ENCODE measurements at places on chromosomes 16 and 17.

DNA sequence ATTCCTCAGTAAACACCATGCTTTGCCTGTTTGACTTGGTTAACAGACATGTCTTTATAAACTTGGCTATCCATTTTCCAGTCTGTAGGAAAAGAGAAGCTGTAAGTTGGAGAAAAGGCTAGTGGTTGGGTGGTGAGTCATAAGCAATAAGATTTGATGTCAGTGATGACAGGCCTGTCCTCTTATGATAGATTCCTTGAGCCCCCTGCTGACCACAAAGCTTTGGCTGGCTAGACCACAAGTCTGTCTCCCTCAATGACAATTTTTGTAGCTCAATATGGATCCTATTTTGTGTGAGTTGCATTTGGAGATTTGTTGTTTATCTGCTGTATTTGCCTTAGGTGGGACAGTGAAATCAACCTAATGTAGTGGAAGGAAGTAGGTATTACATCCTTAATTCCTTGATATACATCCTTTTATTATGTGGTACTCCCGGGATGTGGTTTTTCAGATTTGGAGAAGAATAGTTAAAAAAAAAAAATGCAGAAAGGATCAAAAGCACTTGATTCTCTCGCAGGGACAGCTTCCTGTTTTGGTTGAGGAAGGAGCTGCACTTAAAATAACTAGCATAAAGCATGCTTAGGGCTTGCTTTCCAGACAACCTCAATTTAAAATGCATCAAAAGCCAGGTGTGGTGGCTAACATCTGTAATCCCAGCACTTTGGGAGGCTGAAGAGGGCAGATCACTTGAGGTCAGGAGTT, 67.4 kb downstream of the SIAH1 start:
- no peak for DNase-seq
- H3K4me1 ChIP-seq = peaks cover 8% of the 10 kb centered on the region
- peak overlapping the region; percentile 9 for H3K27ac ChIP-seq
- H3K27me3 ChIP-seq = no peaks in the 10 kb centered on the region

GRCh38 chr16:70391881-70392481, 45.3 kb downstream of the DDX19A start:
- no peak for DNase-seq
- peaks cover 34% of the 10 kb centered on the region for H3K36me3 ChIP-seq
- no peaks in the 10 kb centered on the region for H3K4me1 ChIP-seq
- no peaks in the 10 kb centered on the region for H3K27me3 ChIP-seq
- no peak overlapping the region for H3K27ac ChIP-seq
- no peak overlapping the region for H3K4me3 ChIP-seq

DNA sequence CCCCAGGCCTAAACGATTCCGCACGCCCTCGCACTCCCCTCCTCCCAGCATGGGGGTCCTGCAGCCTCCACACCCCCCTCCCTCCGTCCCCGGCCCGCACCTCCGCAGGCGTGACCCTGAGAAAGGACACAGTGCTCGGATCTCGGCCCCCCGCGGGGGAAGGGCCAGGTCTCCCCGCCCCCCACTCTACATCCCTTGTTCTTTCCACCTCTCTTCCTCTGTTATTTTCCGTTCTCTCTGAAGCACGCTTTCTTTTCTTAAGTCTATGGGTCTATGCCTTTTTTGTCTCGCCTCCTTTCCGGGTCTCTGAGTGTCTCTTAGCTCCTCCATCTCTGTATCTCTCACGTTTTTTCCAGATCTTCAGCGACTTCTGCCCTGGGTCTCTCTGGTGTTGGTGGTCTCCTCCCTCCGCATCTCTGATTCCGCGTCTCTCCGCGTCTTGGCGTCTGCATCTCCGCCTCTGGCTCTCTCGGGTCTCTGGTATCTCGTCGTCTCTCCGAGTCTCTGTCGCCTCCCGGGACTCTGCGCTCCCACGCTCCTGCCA, 2.1 kb upstream of the HES7 start:
- no peak for DNase-seq
- peaks cover 23% of the 10 kb centered on the region for H3K4me1 ChIP-seq
- peak overlapping the region; percentile 65 for H3K4me3 ChIP-seq
- H3K36me3 ChIP-seq = no peaks in the 10 kb centered on the region
- H3K27ac ChIP-seq = no peak overlapping the region
- no peaks in the 10 kb centered on the region for H3K27me3 ChIP-seq

DNA sequence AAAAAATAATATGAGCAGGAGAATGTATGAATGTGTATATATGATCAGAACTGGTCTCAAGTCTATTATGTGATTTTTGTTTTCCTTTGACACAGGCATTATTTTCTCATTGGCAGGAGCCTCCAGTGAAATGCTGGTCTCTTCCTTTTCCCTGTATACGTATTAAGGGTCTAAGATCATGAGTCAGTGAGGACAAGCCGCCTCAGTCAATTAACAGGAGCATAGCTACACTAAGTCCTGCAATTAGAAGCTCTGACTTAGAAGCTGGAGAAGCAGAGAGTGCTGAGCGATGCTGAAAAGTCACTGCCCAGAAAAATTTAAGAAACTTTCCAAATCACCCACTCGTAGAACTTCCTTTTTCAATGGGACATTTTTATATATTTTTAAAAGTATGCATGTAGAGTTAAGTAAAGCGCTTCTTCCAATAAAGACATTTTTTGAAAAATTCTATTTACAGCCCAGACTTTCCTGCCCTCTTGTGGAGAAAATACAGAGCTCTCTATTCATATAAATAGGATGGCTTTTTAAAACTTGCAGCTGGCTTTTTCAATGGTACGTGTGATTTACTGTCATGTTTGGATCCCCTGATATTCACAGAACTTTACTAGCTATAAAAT, 70.2 kb upstream of the PSMD7 start:
- DNase-seq = no peak
- no peaks in the 10 kb centered on the region for H3K36me3 ChIP-seq
- H3K27me3 ChIP-seq = no peaks in the 10 kb centered on the region
- H3K4me3 ChIP-seq = no peak overlapping the region
- no peaks in the 10 kb centered on the region for H3K4me1 ChIP-seq

- H3K4me3 ChIP-seq = no peak overlapping the region
- H3K27me3 ChIP-seq = no peaks in the 10 kb centered on the region
- no peaks in the 10 kb centered on the region for H3K36me3 ChIP-seq
- H3K27ac ChIP-seq = no peak overlapping the region
- no peak for DNase-seq
- H3K4me1 ChIP-seq = no peaks in the 10 kb centered on the region
These were observed 6.6 kb downstream of the PTX4 start for GRCh38 chr16:1481906-1482835.

- H3K27ac ChIP-seq = no peak overlapping the region
- H3K4me3 ChIP-seq = no peak overlapping the region
- no peak for DNase-seq
- no peaks in the 10 kb centered on the region for H3K27me3 ChIP-seq
- no peaks in the 10 kb centered on the region for H3K36me3 ChIP-seq
These were observed 5.0 kb upstream of the NPRL3 start for GRCh38 chr16:143456-143855.

GRCh38 chr16:75105306-75106061, 11.1 kb downstream of the LDHD start:
- H3K27ac ChIP-seq = peak overlapping the region; percentile 41
- DNase-seq = no peak
- H3K4me3 ChIP-seq = no peak overlapping the region

- H3K4me1 ChIP-seq = peaks cover 7% of the 10 kb centered on the region
- peak; percentile 56 for DNase-seq
- peaks cover 76% of the 10 kb centered on the region for H3K36me3 ChIP-seq
- no peaks in the 10 kb centered on the region for H3K27me3 ChIP-seq
- H3K4me3 ChIP-seq = no peak overlapping the region
- peak overlapping the region; percentile 29 for H3K27ac ChIP-seq
These were observed 9.6 kb downstream of the POLR2C start for GRCh38 chr16:57471852-57472664.

DNA sequence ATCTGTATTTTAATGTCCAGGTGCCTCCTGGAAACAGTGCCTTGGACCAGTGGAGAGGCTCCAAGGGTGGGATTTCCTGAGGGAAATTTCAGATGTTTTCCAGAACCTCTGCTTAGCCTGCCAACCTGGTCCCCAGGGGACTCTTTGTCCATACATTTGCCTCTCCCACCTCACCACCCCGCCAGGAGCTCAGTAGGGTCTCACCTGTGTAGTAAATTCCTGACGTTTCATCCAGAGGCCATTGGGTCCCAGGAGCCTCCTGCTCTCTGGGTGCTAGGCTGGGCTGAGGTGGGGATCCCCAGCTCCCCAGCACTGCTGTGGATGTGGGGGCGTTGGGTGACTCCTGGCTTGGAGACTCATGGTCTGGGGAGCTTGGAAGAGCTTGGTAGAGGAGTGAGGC, 2.7 kb downstream of the NLRP1 start:
- peaks cover 23% of the 10 kb centered on the region for H3K4me1 ChIP-seq
- no peak for DNase-seq
- no peaks in the 10 kb centered on the region for H3K27me3 ChIP-seq

- peak overlapping the region; percentile 93 for H3K4me3 ChIP-seq
- no peak for DNase-seq
- peak overlapping the region; percentile 98 for H3K27ac ChIP-seq
- peaks cover 30% of the 10 kb centered on the region for H3K4me1 ChIP-seq
These were observed 732 bp downstream of the TNRC6A start for GRCh38 chr16:24729951-24730815.

- H3K4me3 ChIP-seq = no peak overlapping the region
- peaks cover 36% of the 10 kb centered on the region for H3K36me3 ChIP-seq
- H3K4me1 ChIP-seq = no peaks in the 10 kb centered on the region
- no peaks in the 10 kb centered on the region for H3K27me3 ChIP-seq
- DNase-seq = no peak
- H3K27ac ChIP-seq = no peak overlapping the region
These were observed 50.7 kb downstream of the AATF start for GRCh38 chr17:36999471-36999870.

DNA sequence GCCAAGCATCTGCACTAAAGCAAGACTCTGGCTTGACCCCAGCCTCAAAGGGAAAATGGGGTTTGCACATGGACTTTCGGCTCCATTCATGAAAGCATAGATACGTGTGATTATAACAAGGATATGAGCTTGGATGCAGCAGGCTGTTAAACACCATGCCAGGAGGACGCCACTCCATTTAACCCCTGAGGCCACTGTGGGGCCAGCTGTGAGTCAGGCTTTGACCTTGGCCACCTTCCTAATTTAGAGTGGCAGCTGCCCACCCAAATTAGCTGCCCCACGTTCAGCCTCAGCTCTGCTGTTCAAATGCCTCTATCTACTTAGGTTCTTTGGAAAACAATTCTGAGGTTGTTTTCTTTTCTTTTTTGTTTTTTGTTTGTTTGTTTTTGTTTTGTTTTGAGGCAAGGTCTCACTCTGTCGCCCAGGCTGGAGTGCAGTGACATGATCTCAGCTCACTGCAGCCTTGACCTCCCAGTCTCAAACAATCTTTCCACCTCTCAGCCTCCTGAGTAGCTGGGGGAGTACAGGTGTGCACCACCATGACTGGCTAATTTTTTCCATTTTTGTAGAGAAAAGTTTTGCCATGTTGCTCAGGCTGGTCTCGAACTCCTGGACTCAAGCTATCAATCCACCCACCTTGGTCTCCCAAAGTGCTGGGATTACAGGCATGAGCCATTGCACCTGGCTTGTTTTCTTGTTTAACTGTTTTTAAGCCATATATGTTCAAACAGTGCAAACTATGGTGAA, 23.2 kb upstream of the KIFC3 start:
- DNase-seq = no peak
- peaks cover 4% of the 10 kb centered on the region for H3K4me1 ChIP-seq
- H3K27me3 ChIP-seq = no peaks in the 10 kb centered on the region
- H3K27ac ChIP-seq = no peak overlapping the region

Measured in ascending aorta (tissue), 2 donors.